Stimulated activated CD8-positive, alpha-beta memory T cell treated with anti-CD3 and anti-CD28 coated beads, Interleukin-7, amount 100 ng/mL, for 1 hour (primary cell): ENCODE measurements at places on chromosomes 4 and X.

- no peak for DNase-seq
Observed at GRCh38 chrX:63250253-63250868, 100.8 kb downstream of the SPIN4 start.

DNA sequence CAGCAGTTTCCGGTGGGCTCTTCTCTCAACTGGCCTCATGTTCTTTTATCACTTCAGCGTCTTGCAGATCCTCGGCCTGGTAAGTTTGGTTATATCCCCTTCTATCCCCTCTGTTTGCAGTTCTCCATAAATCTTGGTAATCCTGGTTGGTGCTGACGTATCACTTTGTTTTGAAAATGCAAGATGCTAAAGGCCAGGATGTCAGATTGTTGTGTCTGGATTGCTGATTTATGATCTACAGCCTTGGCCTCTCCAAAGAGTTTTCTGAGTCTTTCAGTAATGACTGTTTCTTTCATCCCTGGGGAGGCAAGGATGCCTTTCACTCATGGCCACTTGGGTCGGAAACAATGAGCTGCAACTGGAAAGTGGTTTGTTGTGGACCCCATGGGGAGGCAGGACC, 146.4 kb downstream of the AMMECR1 start:
- no peak for DNase-seq

DNA sequence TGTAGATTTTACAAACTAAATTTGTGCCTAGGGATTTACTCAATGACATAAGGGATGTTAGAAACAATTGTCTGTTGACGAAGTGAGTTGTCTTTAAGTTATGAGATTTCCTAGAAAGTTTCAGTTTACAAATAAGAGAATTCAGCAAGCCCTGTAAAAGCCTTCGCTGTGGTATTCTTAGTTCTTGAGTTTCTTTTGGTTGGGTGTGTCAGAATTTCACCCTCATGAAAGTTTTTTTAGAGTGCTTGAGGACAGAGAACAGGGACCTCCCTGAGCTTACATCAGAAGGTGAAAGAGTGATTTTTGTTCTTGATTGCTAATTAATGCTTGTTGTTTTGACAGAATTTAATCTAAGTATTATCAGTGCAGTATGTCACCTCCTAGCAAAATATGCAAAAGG, 2628.2 kb downstream of the ARAP2 start:
- DNase-seq = no peak

GRCh38 chr4:100539706-100540105, 21.9 kb upstream of the EMCN start:
- no peak for DNase-seq

GRCh38 chr4:36492041-36492440, 210.6 kb downstream of the DTHD1 start:
- no peak for DNase-seq

GRCh38 chrX:78011846-78012245, 42.4 kb upstream of the PGAM4 start:
- no peak for DNase-seq

- no peak for DNase-seq
Observed at GRCh38 chr4:143391895-143392294, 55.2 kb downstream of the GAB1 start.

- DNase-seq = no peak
Observed at GRCh38 chr4:99410075-99410474, 25.1 kb downstream of the ADH7 start.

- DNase-seq = no peak
Observed at GRCh38 chr4:105150503-105150902, 3.8 kb downstream of the TET2 start.

GRCh38 chr4:100635899-100636298, 118.1 kb upstream of the EMCN start:
- no peak for DNase-seq

DNA sequence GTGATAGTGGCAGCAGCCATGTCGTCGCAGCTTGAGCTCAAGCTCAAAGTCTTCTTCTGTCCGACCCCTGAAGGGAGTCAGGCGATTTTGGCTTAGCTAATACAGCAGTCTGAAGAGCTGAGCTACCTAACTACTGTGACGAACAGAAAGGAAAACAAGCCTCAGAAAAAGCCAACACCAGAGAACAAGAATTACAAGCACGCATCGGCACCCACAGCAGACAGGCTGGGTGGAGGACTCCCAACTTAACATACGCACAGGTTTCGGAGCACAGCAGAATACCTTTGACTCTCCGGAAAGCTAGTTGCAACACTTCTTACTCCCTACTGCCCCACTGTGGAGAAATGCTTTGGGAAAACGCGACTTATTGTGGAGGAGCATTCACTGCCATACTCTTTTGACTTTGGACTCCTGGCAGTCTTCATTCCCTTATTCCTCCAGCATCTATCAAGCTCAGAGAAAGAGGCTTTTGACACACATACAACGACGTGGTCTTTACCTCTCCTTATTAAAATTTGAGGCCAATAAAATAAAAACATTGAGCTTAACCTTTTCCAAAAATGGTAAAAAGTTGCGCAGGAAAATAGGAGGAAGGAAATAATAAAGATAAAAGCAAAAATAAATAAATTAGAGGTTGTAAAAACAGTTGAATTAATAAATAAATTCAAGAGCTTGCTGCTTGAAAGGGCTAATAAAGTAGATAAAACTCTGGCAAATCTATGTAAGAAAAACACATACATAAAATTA, 41.3 kb upstream of the GPC3 start:
- no peak for DNase-seq

GRCh38 chr4:25141592-25141991, 18.7 kb downstream of the SEPSECS start:
- no peak for DNase-seq

DNA sequence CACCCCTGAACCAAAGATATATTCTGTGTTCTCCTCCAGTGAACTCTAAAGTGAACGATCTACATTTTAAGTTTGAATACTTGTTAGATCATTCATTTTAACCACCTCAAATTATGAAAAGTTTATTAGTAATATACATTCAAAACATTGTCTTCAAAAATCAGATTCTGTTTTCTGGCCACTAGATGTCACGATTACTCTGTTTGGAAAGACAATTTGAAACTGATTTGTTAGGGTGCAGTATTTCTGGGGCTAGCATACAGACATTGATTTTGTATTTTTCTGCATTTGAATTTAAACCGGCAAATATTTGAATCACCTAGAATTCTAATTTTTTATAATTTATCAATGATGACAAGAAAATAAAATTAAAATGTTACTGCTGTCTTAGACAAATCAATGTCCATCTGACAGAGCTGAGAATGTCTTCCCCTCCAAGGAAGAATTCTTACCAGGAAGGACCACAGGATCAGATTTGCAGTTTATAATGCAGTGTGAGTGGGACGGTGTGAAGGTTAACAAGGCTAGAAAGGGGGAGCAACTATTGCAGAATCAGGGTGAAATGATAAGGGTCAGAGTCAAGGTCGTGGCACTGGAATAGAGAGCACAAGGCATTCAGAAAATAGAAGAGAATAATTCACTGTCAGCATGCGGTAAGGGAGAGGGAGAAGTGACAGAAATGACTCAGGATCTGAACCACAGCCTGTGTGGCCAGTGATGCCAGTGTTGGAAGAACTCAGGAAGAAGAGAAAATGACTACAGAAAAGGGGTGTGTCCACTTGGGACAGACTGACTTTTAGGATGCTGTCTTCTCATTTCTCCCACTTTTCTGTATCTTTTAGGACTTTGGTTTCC, 91.6 kb downstream of the ANXA10 start:
- DNase-seq = no peak

- DNase-seq = no peak
Observed at GRCh38 chr4:27085396-27085795, 224.8 kb downstream of the STIM2 start.

- DNase-seq = no peak
Observed at GRCh38 chrX:119541188-119541587, 24.0 kb downstream of the STEEP1 start.

DNA sequence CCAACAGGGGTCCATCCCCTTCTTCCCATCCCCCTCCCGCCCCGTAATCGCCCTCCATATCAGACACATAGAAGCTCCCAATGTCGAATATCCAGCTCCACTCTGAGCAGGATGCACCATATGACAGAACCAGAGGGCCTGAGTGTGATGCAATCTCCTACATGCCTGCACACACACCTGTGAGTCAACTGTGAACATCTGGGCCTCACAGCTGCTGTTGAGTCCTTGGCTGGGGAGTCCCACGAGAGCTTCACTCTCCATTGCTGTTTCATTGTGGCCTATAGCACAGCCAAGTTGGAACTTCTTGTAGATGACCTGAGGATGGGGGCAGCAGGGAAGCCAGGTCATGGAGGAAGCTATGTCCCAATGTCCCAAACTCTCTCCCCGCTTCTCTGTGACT, 8.2 kb downstream of the SLC38A5 start:
- DNase-seq = no peak

- no peak for DNase-seq
Observed at GRCh38 chr4:186606591-186606992, 51.2 kb upstream of the MTNR1A start.

DNA sequence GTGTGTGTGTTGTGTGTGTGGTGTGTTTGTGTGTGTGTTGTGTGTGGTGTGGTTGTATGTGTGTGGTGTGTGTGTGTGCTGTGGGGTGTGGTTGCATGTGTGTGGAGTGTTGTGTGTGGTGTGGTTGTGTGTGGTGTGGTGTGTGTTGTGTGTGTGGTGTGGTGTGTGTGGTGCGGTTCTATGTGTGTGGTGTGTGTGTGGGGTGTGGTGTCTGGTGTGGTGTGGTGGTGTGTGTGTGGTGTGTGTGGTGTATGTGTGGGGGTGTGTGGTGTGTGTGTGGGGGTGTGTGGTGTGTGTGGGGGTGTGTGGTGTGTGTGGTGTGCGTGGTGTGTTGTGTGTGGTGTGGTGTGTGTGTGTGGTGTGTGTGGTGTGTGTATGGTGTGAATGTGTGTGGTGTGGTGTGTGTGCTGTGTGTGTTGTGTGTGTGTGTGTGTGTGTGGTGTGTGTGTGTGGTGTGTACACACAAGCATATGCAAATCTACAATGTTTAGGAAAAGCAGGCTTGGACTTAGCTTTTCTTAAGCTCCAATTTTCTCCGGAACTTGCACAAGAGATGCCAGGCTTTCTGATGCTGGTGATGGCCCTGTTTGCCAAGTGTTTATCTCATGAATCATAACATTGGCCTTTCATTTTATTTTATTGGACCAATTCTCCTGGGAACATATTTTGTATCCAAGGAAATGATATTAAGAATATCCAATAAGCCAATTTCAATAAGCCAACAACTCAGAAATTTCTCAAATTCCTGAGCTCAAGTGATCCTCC, 148.7 kb downstream of the SPATA18 start:
- DNase-seq = no peak

DNA sequence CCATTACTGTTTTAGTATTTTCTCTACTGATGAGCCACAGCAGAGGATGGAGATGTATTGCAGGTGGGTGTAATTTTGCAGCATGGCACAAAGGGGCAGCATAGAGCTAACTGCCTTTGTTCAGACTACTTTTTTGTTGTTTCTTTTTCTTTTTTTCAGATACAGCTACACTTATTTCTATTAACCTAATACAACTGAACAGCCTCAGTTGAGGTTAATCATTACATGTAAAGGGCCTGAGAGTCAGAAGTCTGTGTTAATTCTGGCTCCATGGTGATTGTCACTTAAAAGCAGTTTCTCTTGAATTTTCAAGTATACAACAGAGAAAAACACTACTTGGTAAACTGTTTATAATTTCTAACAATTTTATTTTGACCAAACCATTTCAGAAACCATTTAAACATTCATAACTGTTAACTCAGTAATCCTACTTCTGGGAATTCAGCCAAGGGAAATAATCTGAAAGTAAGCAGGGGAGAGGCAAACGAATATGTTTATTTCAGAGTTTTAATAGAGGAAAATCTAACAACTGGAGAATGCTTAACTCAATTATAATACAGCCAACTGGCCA, 13.9 kb upstream of the PPEF2 start:
- DNase-seq = no peak

DNA sequence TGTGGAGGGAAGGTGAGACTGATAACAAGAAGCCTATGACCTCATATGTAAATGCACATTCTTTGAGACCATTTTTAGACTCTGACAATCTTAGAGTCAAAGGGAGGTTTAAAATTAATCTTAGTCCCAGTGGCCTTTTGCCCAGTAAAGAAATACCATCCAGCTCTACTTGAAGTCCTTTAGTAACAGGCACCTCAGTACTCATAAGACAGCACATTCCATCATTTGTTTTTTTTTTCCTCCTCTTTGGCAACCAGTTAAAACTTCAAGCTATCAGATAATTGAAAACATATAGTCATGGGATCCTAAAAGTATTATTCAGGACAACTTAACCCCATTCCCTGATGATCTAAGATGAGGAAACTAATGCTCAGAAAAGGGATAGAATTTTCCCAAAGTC, 4.6 kb downstream of the EDA2R start:
- no peak for DNase-seq

DNA sequence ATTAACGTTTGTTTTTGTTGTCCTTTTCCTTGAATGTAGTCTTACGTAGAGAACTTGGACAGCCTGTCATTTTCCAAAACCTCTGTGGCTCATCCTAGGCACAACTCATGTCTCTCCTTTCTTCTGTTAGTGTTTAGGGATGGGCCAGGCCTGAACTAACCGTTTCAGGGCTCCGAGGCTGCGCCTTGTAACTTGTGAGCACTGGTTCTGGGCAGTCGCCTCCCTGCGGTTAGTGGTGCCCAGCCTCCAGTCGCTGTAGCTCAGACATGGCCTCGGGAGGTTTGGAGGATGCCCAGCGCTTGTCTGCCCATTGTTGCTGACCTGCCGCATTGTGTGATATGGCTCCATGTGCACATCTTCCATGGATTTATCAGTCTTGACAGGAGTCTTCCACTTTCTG, 32.8 kb downstream of the TMEM131L start:
- DNase-seq = no peak

DNA sequence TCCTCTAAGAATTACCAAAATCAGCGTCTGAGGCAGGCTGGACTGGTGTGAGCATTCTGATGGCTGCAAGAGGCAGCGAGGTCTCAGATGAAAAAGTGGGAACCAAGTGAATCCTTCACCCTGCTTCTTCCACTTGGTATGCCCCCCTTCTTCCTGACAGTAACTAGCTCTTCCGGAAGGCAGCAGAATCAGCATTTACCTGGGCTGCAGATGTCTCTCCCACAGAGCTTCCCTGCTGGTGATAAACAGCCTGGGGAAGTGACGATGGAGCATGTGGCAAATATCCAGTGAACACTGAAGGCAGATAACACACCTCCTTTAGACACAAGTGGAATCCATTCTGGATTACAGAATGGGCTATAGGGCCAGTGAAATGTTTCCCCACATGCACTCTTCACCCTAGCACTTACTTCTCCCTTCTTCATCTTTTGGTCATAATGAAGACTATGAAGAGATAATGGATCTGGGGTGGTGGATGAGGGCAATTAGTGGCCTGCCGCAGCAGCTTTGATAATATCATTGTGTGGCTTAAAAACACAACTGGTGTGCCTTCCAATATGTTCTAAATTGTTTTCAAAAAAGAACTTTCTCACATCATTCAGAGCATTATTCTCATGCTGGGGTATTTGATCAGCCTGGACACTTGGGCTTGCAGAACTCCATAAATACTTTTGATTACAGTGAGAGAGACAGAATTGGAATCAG, 60.8 kb upstream of the TBC1D9 start:
- DNase-seq = no peak

GRCh38 chrX:552496-552895, 78.1 kb upstream of the SHOX start:
- no peak for DNase-seq
